ENCODE measurements at places on chromosomes 7 and 10. TPM values are rescaled to one million over a fixed set of nuclear protein-coding genes. Genes with fewer than 3 reads are reported as not detected.

SPACDR gene
- 3.4 TPM for total RNA-seq

SLC26A4 gene
- total RNA-seq, result 1.3 TPM

LBX1 gene
- not detected for total RNA-seq

GHRHR gene
- total RNA-seq, result not detected

ELMO1 gene
- total RNA-seq, result 13.6 TPM

C7orf25 gene
- 11.6 TPM for total RNA-seq

OR9A2 gene
- not detected for total RNA-seq

COL26A1 gene
- total RNA-seq, result not detected

PRKAG2 gene
- 50.9 TPM for total RNA-seq

ZCWPW1 gene
- total RNA-seq, result 0.98 TPM

PRKCQ gene
- total RNA-seq, result 0.07 TPM

FRA10AC1 gene
- total RNA-seq, result 3.9 TPM

ENO4 gene
- total RNA-seq, result not detected

HILPDA gene
- total RNA-seq, result 8.7 TPM

MRLN gene
- not detected for total RNA-seq

ST8SIA6 gene
- total RNA-seq, result not detected

SEMA3D gene
- 3.2 TPM for total RNA-seq

STOX1 gene
- 0.59 TPM for total RNA-seq
